ENCODE measurements at places on chromosomes 16 and 17. TPM values are rescaled to one million over a fixed set of nuclear protein-coding genes. Genes with fewer than 3 reads are reported as not detected.

GRCh38 chr17:14306596-14306995 lies 5.7 kb downstream of the HS3ST3B1 start:
- peaks cover 58% of the 10 kb centered on the region for H3K4me1 ChIP-seq
- no peak overlapping the region for H3K27ac ChIP-seq
- DNase-seq: no peak
- peaks cover 39% of the 10 kb centered on the region for H3K36me3 ChIP-seq
- H3K4me3 ChIP-seq: no peak overlapping the region
- H3K27me3 ChIP-seq: no peaks in the 10 kb centered on the region

The GLIS2 gene
- 1.4 TPM for total RNA-seq

DNA sequence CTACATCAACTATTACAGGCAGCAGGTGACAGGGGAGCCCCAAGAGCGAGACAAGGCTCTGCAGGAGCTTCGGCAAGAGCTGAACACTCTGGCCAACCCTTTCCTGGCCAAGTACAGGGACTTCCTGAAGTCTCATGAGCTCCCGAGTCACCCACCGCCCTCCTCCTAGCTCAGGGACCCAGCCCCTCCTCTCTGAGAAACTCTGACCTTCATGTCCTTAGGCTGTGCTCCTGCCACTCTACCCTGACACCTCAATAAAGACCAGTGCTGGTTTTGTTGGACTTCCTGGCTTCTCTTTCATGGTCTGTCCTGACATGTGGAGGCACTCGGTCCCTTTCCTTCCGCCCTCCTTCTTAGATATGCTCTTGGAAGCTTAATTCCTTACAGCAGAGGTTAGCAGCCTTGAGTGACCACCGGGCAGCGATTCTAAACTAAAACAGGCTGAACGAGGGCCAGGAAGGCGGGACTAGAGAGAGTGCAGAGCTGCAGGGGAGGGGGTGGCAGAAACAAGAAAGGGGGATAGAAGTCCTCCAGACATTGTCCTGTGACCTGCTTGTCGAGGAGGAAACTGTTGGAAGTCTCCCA lies 915 bp downstream of the AHSP start:
- no peaks in the 10 kb centered on the region for H3K36me3 ChIP-seq
- peaks cover 22% of the 10 kb centered on the region for H3K27me3 ChIP-seq
- no peak overlapping the region for H3K4me3 ChIP-seq

The PDILT gene
- not detected for total RNA-seq

DNA sequence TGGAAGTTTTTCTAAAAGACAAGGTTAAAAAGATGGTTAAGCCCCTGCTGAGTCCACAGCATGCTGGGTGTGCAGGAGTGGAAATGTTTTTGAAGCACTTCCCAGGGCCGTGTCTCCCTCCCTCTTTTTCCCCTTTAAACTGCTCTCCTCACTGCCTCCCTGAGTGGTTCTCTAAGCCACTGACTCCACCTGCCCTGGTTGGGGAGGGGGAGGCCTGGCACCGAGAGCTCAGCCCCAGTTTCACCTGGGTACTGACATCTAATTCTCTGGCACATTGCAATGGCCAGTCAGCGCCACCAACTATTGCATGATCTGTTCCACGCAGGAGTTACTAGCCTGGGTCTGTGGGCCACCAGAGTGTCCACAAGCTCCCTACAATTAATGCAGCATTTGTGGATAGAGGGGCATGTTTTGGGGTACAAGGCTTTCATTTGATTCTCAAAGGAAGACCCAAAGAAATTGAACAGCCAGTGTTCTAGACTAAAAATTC lies 22.7 kb downstream of the MPP3 start:
- DNase-seq: no peak
- peaks cover 13% of the 10 kb centered on the region for H3K27me3 ChIP-seq
- H3K4me3 ChIP-seq: no peak overlapping the region
- H3K27ac ChIP-seq: no peak overlapping the region
- H3K36me3 ChIP-seq: no peaks in the 10 kb centered on the region
- no peaks in the 10 kb centered on the region for H3K4me1 ChIP-seq

The TMEM235 gene
- total RNA-seq: not detected

DNA sequence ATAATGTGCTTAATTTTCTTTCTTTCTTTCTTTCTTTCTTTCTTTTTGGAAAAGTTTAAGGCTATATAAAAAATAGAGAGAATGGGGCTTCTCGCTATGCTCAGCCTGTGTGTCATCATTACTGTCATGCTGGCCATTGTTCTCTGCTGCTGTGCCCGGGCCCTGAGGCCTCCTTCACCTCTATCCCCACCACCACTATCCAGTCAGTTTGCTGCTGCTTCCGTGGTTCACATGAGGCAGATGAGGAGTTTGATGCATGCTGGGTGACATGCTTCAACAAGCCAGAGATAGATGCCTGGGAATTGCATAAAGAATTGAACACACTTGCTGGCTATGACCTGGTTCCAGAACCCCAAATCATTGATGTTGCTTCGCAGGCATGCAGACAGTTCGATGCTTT lies 36.3 kb downstream of the PITPNC1 start:
- peaks cover 8% of the 10 kb centered on the region for H3K4me1 ChIP-seq
- H3K27me3 ChIP-seq: no peaks in the 10 kb centered on the region
- H3K36me3 ChIP-seq: peaks cover 15% of the 10 kb centered on the region
- H3K4me3 ChIP-seq: no peak overlapping the region
- no peak overlapping the region for H3K27ac ChIP-seq

DNA sequence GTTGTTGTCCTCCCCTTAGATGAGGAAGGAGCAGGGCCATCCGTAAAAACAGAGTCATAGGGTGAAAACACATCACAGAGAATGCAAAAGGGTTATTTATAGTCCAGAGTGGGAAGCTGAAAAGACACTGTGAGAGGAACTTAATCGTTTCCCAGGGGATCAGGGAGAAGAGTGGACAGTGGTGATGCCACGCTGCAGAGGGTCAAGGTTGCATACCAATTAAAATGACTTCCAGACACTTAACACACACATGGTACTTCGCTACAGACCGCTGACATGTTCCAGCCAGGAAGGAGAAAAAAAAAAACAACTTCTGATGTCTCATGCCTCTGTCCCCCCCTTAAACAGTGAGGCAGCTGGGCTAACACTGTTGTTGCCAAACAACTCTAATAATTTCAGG lies 713.8 kb upstream of the RBFOX1 start:
- H3K27ac ChIP-seq: no peak overlapping the region
- no peak for DNase-seq
- no peaks in the 10 kb centered on the region for H3K4me1 ChIP-seq
- no peaks in the 10 kb centered on the region for H3K36me3 ChIP-seq

DNA sequence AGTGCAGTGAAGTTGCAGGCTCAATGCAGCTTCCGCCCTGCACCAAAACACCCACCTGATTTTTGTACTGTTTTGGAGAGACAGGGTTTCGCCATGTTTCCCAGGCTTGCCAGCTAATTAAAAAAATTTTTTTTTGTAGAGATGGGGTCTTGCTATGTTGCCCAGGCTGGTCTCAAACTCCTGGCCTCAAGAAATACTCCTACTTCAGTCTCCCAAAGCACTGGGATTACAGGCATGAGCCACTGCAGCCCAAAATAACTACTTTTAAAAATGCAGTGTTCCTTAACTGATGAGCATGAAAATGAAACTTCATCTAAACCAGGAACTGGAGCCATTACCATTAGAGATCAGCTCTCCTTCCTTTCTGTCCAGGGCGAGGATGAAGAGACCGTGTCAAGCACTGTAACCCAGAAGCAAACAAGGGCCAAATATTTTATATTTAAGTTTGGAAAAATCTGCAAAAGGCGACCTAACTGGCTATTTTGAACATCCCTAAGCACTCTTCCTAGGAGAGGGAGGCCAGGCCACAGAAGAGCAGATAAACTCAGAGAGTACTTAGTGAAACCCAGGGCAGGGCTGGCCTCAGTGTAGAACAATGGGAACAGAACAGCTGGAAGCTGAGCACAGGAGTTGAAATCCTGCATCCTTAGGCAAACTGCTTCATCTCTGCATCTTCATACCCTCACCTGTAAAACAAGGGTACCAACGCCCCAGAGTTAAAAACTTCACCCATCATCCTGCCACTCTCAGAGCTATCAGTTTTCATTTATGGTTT lies 24.0 kb downstream of the CREBBP start:
- no peak overlapping the region for H3K27ac ChIP-seq
- no peaks in the 10 kb centered on the region for H3K27me3 ChIP-seq
- H3K4me1 ChIP-seq: peaks cover 39% of the 10 kb centered on the region
- DNase-seq: no peak

The KRTAP2-1 gene
- total RNA-seq: not detected

The GRIN2A gene
- total RNA-seq: not detected

The ARL16 gene
- 37.6 TPM for total RNA-seq

DNA sequence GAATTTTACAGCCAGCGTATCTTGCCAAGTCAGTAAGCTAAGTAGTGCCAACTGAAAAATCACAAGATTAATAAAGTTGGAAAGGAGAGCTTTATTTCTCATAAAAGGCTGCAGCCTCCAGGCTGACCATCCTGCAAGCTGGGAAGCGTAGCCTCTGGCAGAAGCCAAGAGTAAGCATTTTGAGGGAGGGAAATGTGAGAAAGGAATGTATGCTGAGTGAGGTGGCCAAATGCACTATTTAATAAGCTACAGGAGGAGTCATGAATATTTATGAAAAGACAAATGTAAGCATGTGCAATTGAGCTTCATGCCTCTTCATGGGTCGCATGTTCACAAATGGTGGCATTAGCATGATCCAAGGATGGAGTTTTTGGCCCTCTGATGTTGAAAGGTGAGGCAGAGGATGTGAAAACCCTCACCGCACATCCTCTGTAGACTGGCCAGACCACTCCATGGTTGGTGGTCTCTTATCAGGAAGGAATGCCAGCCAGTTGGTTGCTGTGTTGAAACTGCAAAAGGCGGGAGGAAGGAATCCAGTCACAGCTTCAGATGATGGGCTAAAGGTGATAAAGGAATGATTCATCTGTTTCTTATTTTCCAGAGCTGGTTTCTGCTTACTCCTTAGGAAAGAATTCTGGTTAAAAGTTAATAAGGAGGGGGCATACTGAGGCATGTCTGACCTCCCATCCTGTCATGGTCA lies 9.2 kb downstream of the KRT33B start:
- no peaks in the 10 kb centered on the region for H3K36me3 ChIP-seq
- no peak for DNase-seq
- peaks cover 3% of the 10 kb centered on the region for H3K4me1 ChIP-seq
- peaks cover 18% of the 10 kb centered on the region for H3K27me3 ChIP-seq
- H3K27ac ChIP-seq: no peak overlapping the region

The CES1 gene
- not detected for total RNA-seq

- no peaks in the 10 kb centered on the region for H3K27me3 ChIP-seq
- no peak for DNase-seq
- H3K4me1 ChIP-seq: peaks cover 43% of the 10 kb centered on the region
- peaks cover 35% of the 10 kb centered on the region for H3K36me3 ChIP-seq
- H3K4me3 ChIP-seq: peak overlapping the region; percentile 92
- H3K27ac ChIP-seq: peak overlapping the region; percentile 87
These were observed 895 bp downstream of the BRD7 start for GRCh38 chr16:50367777-50368409.

DNA sequence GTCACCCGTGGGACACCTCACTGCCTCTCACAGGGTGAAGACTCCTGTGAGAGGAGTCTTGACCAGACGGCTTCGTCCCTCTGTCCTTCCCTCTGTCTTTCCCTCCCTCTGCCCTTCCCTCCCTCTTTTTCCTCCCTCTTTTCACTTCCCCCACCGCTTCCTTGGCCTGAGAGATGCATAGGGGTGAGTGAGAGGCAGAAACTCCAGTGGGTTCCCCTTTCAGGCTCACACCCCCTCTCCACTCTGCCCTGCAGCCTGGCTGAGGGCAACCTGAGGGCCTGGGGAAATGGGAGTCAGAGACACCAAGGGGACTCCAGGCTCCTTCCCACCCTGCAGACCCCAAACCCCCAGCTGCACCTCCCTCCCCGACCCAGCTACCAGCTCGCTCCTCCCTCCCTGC lies 14.6 kb upstream of the KRT17 start:
- no peaks in the 10 kb centered on the region for H3K27me3 ChIP-seq
- H3K4me3 ChIP-seq: no peak overlapping the region
- H3K27ac ChIP-seq: no peak overlapping the region
- H3K4me1 ChIP-seq: no peaks in the 10 kb centered on the region
- no peak for DNase-seq

- H3K27me3 ChIP-seq: no peaks in the 10 kb centered on the region
- no peak for DNase-seq
- H3K4me3 ChIP-seq: no peak overlapping the region
- H3K4me1 ChIP-seq: no peaks in the 10 kb centered on the region
- H3K27ac ChIP-seq: no peak overlapping the region
These were observed 387.1 kb downstream of the XYLT1 start for GRCh38 chr16:17083628-17084027.

- no peak for DNase-seq
- H3K27ac ChIP-seq: no peak overlapping the region
- H3K4me1 ChIP-seq: peaks cover 2% of the 10 kb centered on the region
- no peaks in the 10 kb centered on the region for H3K36me3 ChIP-seq
These were observed 171.7 kb downstream of the KATNIP start for GRCh38 chr16:27721531-27722181.

DNA sequence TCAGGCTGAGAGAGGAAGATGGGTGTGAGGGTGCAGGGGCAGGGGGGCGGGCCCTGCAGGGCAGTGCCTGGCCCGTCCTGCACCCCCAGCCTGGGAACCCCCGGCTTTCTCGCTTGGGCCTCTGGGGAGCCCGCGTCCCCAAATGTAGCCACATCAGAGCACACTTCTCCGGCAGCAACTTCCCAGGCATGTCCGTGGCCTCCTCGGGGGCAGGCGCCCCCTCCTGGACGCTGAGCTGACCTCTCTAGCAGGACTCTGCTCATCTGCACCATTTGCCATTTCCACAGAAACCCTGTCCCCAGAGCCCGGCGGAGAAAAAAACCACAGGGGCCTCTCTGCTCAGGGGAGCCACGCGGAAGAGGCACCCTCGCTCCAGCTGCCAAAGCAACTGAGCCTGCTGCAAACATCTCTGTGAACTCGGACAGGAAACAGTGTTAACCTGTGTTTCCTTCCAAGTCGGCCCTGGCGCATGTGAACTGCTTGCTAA lies 63.4 kb downstream of the KLHDC4 start:
- H3K4me3 ChIP-seq: no peak overlapping the region
- peak; percentile 80 for DNase-seq
- H3K36me3 ChIP-seq: peaks cover 25% of the 10 kb centered on the region
- H3K27me3 ChIP-seq: no peaks in the 10 kb centered on the region

The WRAP53 gene
- 35.0 TPM for total RNA-seq

- H3K27me3 ChIP-seq: peaks cover 3% of the 10 kb centered on the region
- no peak overlapping the region for H3K27ac ChIP-seq
- H3K4me3 ChIP-seq: no peak overlapping the region
- DNase-seq: peak; percentile 68
- H3K36me3 ChIP-seq: no peaks in the 10 kb centered on the region
- H3K4me1 ChIP-seq: peaks cover 20% of the 10 kb centered on the region
These were observed 215.4 kb downstream of the SEC14L1 start for GRCh38 chr17:77356109-77356689.

GRCh38 chr16:82874271-82874670 lies 247.5 kb downstream of the CDH13 start:
- no peak overlapping the region for H3K4me3 ChIP-seq
- H3K36me3 ChIP-seq: no peaks in the 10 kb centered on the region
- DNase-seq: no peak
- no peaks in the 10 kb centered on the region for H3K27me3 ChIP-seq

GRCh38 chr16:23380501-23380951 lies 72.5 kb downstream of the COG7 start:
- no peak for DNase-seq
- no peak overlapping the region for H3K27ac ChIP-seq
- no peaks in the 10 kb centered on the region for H3K4me1 ChIP-seq
- no peaks in the 10 kb centered on the region for H3K27me3 ChIP-seq

Measured in activated CD4-positive, alpha-beta T cell treated with anti-CD3 and anti-CD28 coated beads, Interleukin-2, amount 10 ng/mL, durations not matched to agents 24 days and 14 days (primary cell).